ENCODE measurements at places on chromosomes 16 and 17.

DNA sequence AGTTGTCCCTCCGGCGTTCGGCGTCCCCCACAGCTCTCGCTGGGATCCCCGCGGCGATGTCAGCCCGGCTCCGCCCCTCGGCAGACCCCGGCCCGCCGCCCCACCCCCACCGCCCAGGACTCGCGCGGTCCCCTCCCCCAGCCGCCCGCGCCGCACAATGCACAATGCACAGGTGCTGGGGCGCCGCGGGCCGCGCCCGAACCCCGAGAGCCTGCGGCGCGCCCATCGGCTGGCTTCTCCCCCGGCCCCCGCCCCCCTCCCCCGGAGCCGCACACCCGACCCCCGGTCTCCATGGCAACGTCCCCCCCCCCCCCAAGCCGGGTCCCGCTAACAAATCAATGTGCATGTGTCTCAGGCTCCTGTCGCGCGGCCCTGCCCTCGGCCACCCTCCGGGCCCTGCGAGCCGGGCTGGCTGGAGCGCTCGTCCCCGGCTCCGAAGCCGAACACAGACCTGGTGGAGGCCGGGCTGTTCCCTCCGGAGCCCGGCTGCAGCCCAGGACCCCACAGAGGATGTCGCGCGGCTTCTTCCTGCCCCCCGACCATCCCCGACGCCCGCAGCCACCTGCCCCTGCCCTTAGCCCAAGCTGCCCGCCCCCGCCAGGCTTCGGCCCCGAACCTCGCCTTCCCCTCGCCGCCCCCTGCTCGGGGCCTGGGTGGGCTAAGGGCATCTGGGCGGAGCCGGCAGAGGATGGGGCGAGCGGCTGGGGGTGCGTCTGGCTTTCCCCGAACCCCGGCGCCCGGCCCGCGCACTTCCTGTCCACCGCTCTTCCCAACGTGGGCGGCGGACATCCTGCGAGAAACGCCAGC lies 818 bp upstream of the CBX8 start:
- DNase-seq, result no peak

- DNase-seq, result no peak
Measured at GRCh38 chr17:29245401-29245800, 1.3 kb upstream of the CRYBA1 start.

DNA sequence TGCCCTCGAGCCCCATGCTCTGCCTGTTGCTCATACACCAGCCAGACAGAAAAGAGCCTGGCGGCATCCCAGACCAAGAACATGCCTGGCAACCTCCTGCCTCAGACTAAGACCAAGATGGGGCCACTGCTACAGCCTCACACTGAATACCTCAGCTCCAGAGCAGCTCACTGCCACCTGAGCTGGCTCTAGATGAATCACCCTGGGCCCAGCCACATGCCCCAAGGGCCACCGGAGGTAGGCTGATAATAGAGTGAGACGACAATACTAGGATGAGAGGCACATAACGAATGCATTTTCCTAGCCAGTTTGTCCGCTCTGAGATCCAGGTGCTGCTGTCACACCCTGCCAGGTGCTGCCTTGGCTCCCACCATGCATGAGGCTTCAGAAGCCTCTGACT lies 13.0 kb downstream of the PIP4K2B start:
- no peak for DNase-seq

DNA sequence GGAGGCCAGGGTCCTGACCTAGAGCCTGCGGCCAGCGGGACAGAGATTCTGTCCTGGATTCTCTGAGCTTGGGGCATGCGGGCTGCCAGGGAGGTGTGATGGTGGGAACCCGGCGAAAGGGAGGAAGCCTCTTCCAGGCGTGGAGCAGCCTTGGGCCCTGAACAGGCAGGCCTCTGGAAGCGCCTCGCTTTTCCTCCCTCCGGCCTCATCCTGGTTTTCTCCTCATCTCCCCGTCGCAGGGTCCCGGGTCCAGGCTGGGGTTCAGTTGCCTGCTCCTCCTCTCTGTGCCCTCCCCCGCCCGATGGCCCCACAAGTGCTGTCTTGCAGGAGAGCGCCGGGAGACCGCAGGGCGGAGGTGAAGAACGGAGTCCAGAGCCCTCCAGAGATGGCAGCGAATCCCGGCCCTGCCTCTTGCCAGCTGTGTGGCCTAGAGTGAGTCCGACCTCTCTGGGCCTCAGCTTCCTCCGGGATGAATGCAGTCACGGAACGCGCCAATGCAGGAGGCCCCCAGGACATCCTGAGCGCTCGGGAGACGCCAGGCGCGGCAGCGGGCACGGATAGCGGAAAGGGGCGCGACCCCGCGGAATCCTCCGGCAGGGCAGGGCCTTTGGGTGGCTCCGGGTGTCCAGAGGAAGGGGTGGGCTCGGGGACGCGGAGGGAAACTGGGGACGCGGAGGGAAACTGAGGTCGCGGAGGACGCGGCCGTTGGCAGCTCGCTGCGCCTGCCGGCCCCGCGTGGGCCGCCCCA lies 553 bp upstream of the RAB11FIP4 start:
- DNase-seq, result peak; percentile 32

- no peak for DNase-seq
Measured at GRCh38 chr17:72609501-72609900, 483.0 kb downstream of the SLC39A11 start.

DNA sequence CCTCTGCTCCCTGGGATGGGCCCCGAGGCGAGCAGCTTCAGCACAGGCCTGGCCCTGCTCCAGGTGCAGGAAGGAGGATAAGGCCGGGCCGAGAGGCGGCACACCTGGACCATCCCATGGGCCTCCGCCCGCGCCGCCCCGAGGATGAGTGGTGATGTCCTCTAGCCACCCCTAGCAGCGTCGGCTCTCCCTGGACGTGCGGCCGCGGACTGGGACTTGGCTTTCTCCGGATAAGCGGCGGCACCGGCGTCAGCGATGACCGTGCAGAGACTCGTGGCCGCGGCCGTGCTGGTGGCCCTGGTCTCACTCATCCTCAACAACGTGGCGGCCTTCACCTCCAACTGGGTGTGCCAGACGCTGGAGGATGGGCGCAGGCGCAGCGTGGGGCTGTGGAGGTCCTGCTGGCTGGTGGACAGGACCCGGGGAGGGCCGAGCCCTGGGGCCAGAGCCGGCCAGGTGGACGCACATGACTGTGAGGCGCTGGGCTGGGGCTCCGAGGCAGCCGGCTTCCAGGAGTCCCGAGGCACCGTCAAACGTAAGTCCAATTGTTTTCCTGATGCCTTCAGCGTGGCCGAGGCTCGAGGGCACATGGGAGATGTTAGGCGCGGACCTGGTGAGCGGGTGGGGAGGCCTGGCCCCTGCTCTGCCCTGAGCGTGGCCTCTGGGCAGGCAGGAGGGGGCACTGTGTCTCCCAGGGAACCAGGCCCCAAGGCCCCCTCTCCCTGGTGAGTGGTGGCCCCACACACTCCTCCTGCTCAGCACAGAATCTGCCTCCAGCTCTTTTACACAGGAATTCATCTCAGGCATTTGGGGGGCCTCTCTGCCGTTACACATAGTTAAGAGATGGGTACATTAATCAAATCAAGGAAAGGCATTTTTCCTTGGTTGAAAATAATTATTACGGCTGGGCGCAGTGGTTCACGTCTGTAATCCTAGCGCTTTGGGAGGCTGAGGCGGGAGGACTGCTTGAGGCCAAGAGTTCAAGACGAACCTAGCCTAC lies 855 bp downstream of the TMEM204 start:
- DNase-seq, result no peak

DNA sequence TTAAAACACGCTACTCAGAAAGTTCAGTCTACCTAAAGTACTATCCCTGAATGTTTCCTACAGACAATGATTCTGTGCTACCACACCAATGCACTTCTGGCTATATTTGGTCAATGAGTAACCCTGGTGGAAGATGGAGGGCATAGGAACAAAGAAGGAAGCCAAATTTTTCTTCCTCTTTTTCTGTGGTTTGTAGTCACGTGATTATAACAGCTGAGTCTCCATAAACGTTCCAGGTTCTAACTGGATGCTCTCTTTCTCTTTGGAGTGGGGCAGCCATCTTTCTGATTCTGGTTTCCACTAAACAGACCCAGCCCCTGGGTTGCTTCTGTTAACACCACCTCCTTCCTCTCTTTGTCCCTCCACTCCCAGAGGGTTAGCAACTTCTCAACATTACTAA lies 274.9 kb downstream of the CDH11 start:
- DNase-seq, result no peak

DNA sequence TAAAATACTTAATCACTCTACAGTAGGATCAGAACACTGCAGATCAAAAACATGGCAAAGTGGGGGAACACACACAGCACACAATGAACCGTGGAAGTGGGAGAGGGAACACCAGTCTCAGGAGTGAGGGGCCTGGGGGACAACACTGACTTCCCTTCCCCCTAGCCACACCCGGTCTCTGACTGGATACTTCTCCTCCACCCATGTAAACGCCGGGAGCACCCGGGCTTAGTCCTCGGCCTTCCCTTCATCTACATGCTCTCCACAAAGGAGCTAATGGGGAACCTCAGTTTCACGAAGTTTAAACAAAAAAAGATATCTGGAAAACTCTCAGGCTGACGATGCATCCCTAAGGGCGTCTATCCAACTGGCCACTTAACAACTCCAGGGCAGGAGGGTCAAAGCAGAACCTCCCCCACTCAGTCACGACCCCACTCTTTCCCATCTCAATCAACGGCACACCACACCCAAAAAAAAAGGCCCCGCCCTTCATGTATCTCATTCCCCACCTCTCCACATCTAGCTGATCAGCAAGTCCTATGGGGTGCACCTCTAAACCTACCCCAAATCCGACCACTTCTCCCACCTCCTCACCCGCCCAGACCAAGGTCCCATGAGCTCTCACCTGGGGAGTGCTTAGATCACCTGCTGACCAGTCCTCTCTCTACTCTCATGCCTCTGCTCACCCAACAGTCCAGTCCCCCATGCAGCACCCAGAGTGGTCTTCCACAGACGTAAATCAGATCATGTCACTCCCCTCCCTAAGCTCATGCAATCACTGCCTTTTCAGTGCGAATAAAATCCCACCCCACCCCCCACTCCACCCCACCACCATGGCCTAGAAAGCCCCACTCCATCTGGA lies 7.4 kb downstream of the ZDHHC7 start:
- no peak for DNase-seq

GRCh38 chr17:76644995-76645394 lies 1.4 kb upstream of the ST6GALNAC1 start:
- no peak for DNase-seq

DNA sequence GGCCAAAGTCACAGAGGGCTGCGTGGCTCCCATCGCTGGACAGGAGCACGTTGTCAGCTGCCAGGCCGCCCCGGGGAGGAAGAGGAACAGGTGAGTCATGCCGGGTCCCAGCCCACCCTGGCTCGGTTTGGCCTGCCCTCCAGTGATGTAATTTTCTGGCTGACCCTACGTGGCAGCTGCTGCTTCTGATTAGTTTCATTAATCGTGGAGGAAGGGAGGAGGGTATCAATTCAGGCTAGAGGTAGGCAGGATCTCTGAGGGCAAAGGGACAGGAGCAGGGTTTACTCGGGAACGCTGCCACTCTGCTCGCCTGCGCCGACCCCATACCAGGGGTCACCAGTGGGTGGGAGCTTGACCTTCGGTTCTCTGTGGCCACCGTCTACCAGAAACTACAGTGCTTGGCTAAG lies 11.7 kb upstream of the SPATA32 start:
- DNase-seq, result no peak

GRCh38 chr17:51630101-51630671 lies 369.8 kb downstream of the UTP18 start:
- DNase-seq, result no peak

GRCh38 chr17:330993-331701 lies 21.5 kb downstream of the RPH3AL start:
- peak; percentile 62 for DNase-seq

- DNase-seq, result no peak
Measured at GRCh38 chr16:710500-711075, 4.3 kb upstream of the METRN start.

DNA sequence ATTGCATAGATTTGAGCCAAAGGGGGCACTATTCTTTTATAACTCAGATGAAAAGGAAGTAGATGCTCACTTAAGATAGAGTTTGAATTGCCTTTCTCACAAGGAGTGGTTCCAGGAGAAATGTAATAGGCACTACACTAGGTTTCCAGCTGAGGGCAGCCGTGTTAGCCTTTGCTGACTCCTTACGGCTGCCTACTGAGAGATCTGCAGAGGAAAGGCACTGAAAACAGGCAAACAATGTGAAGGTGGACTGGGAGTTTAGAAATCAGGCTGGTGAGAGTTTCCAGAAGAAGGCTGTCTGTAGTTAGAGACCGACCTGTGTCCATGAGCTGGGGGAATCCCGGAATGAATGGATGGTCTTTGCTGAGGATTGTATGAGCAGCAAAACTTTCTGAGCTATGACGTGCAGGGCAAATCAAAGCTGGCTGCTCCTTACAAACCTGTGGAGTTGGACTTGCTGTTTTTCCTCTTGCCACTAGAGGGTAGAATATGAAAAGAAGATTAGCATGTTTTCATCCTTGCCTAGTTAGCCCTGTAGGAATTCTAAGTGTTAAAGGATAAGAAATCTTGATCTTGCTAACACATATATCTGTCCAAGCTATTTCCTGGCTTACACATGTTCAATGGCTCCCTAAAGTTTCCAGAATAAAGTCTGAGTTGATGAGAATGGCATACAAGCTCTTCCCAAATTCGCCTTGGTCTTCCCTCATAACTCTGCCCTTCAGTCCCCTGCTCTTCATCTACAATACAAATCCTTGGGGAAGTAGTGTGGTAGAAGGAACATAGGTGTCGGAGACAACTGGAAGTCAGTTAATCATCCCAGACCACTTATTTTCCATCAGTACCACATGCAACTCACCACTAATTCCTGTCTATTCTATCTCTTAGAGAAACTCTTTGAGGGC lies 20.1 kb upstream of the TAOK1 start:
- peak; percentile 52 for DNase-seq

GRCh38 chr17:80035937-80036714 lies at the start of gene CCDC40:
CCDC40 (plus strand) TSS chr17:80036642; CDS start chr17:80036663, 21 bp downstream.
- peak; percentile 76 for DNase-seq

DNA sequence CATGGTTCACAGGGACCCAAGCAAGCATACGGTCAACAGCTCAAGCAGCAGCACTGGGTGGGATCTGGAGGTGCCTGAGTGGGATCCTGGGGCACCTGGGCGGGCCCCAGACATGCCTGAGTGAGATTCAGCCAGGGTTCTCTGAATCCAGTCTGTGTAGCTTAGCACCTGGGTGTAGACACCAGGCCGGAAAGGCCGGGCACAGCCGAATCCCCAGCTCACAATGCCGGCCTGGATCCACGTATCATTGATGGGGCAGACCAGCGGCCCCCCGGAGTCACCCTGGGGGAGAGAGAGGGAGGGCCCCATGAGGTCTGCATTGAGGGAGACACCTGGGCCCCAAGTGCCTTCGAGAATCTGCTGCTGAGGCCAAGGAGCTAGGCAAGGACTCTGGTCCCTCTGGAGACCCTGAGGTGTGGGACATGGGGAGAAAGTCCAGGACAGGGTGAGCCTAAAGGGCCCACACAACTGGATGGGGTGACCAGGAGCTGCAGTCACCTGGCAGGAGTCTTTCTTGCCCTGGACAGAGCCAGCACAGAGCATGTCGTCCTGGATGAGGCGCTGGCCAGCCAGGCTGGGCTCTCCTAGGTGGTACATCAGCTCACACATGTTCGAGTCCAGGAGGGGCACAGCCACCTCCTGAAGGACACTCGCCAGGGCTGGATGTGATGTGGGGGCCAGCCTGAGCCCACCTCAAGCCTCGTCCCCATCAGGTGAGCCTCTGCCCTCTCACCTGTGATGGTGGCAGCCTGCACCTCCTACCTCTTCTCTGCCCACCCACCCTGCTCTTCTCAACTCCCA lies 9.7 kb downstream of the ZG16B start:
- no peak for DNase-seq

Measured in head of caudate nucleus (tissue), 42 donors.